ENCODE measurements at places on chromosomes 5 and 9.

- DNase-seq: no peak
Observed at GRCh38 chr9:94183240-94183999, 75.7 kb upstream of the ZNF169 start.

DNA sequence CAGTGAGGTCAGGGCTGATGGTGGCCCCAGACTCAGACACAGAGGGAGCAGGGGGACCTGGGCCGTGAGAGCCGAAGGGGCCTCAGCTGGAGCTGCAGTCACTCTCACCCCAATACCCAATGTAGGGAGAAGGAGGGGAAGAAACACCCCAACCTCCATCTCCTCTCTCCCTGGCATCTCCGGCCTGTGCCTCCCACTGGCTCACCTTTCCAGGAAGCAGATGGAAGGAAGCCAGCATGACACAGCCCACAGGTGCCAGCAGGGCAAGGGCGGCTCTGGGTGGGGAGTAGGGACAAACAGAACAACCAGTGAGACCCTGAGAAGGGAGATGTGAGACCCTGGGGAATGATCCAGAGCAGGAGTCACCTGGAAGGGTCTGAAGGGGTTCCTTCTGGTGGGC lies 3.0 kb upstream of the CRB2 start:
- DNase-seq: no peak

DNA sequence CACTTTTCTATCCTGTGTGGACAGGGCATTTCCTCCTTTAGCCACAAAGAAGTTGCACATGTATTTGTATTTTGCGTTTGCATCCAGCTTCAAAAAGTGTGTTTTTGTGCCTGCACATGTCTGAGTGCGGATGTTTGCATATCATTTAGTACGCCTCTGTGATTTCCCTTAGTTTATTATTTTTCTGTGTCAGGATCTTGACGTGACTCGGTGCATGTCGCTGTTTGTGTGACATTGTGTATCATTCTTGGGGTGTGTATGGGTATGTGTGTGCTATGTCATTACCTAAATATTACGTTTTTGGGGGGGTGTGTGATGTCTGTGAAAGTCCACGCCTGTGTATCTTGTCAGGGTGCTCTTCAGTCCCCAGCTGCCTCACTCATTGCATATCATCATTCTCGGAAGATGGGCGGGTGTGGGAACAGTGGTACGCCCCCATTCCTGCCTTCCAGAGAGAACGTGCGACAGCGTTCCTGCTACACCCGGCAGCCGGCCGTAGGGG lies 416 bp upstream of the PAIP2 start:
- no peak for DNase-seq

GRCh38 chr5:1174122-1174936 lies 27.1 kb upstream of the SLC6A19 start:
- peak; percentile 86 for DNase-seq

- DNase-seq: peak; percentile 55
Observed at GRCh38 chr9:12774861-12775678, at the start of gene LURAP1L. LURAP1L (plus strand) TSS chr9:12775020; CDS start chr9:12775716, 696 bp downstream.

- DNase-seq: no peak
Observed at GRCh38 chr9:98879963-98880310, 63.8 kb upstream of the COL15A1 start.

DNA sequence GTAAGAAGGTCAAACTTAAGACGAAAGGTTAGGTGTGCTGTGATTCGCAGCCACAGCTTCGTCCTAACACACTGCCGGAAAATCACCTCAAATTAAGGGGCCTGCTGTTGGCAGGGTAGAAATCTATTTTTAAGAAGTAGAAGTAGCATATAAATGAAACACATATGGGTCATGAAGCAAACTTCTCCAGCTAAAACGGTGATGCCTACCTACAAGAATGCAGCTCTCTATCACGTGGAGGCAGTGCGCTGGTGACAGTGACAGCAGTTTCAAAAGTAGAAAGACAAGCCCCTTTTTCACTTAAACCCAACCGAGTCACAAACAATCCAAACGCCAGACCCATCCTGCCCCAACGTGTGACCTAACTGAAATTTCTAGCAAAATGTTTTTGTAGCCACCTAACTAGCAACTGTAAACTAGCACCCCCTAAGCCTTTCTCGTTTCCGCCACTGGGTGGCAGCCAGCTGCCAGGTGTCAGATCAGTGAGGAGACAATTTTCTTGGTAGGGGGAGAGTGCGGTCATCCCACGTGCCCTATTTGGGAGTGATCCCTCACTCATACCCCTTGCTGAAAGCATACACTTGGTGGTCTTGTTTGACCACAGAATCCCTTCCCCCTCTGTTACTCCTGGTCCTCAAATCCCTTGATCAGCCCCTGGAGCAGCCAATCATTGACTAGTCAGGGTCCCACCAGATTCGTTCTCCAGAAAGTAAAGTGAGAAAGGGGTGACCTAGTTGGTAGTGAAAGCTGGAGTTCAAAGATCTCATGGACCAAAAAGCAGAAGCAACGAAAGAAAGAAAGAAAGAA lies 71.8 kb upstream of the MAMDC2 start:
- DNase-seq: peak; percentile 86

- no peak for DNase-seq
Observed at GRCh38 chr5:137292461-137293027, 206.6 kb downstream of the SPOCK1 start.

- DNase-seq: no peak
Observed at GRCh38 chr5:99109894-99110293, 181.1 kb upstream of the CHD1 start.

- no peak for DNase-seq
Observed at GRCh38 chr5:178207183-178207916, 3.0 kb downstream of the HNRNPAB start.

GRCh38 chr9:98786750-98787510 lies 9.4 kb downstream of the ANKS6 start:
- DNase-seq: no peak

- peak; percentile 41 for DNase-seq
Observed at GRCh38 chr5:136374003-136374402, 8.7 kb upstream of the TRPC7 start.

DNA sequence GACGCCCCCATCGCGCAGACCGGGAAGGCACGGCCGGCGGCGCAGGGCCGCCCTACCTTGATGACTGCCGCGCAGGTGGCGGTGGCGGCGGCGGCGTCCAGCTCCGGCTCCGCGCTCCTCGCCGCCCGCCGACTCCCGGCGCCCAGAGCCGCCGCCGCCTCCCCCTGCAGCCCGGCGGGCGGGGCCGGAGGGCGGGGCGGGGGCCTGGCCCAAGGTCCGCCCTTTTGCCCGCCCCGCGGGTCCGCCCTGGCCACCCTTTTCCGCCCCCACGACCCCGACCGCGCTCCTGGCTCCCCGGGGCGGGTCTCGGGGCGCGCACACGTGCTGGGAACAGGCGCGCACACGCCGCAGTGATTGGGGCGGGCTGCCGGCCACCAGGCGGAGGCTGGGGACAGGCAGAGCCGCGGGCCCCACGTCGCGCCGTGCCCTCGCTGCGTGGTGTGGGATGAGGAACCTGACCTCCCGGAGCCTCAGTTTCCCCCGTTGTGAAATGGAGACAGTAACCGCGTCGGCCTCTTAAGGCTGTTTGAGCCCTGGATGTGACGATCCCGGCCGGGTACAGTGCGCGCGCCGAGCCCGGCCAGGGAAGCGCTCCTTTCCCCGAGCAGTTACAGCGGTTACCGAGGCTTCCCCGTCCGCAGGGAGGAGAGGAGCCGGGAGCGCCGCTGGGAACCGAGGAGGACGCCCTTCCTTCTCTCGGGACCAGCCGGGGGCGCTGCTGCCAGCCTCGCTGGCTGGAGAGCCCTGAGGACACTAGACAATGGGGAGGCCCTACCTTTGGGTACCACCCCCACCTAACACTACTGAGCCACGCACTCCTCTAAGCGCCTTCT lies at the start of gene CORO2A:
TSS of gene CORO2A (minus strand) at position 135 of the 833 bp plus-strand sequence. CDS start 34,977 bp downstream, outside the sequence.
- DNase-seq: peak; percentile 96

GRCh38 chr9:107175041-107175440 lies 108.0 kb upstream of the RAD23B start:
- DNase-seq: no peak

- DNase-seq: no peak
Observed at GRCh38 chr5:163459462-163459818, 462 bp downstream of the NUDCD2 start.

DNA sequence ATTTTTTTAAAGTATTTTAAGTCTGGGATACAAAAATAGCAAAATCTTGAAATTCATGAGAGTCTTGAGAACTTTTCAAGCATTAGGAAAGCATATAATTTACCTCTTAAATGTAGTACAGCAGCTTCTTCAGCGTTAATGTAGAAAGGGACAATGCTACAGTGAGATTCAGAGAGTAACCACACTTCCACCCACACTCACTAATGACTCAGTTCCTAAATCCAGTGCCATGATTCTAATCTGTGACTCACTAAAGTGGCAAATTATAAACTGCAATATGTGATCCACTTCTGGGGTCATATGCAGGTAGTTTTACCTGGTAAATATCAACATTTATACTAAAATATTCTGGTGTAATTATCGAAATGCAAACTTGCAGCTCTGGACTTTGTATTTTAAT lies 434.5 kb upstream of the TUSC1 start:
- no peak for DNase-seq

- no peak for DNase-seq
Observed at GRCh38 chr9:135619599-135619886, 19.8 kb downstream of the GLT6D1 start.

GRCh38 chr9:96665789-96666188 lies 10.7 kb upstream of the PRXL2C start:
- DNase-seq: no peak

GRCh38 chr5:143562935-143563334 lies 159.4 kb upstream of the NR3C1 start:
- DNase-seq: no peak

DNA sequence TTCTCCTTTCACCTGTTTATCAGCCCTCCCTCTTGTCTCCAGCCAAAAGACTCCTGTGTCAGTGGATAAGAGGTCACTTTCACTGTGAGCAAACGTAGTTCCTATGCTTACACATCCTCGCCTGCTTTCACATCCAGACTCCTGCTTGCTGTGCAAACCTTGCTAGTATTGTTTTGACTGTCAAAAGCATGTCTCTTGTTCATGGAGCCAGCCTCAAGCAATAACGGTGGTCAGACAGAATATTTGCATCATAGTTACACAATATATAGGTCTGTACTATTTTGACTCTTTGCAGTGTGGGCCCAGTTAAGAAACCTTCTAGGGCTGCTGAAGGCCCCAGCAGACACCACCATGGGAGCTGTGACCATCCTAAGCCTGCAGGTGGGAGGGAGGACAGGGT lies 420.0 kb downstream of the SEMA5A start:
- no peak for DNase-seq

DNA sequence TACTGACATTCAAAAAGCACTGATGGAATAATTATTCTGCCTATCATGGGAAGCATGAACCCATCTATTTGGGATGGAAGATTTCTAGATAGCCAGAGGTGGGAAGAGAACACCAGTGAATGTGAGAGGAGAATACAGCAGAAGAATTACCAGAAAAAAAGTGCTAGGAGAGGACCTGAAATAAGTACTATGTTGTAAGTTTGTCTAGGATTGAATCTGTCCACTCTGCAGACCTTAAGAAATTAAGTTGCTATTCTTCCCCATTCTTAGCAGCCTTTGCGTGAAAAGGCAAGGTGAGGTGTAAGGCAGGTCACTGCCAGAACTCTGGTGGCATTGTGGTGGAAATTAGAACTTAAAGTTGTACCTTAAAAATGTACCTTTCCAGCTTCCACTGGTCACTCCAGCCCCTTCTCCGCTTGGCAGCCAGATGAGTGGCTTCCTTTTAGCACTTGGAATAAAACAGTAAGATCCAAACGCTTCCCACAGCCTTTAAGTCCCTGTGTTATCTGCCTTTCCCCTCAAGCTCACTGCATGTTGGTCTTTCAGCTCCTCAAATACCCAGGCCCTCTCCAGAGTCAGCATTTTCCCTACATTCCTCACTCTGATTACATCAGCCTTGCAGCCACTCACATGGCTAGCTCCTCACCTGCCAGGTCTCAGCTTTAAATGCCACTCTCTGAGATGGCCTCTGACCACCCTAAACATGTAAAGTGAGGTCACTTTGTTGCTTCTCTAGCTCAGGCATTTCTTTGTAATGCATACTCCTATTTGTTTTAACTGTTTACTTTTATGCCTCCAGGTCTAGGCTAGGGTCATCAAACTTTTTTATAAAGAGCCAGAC lies 253.0 kb downstream of the EPB41L4A start:
- no peak for DNase-seq

DNA sequence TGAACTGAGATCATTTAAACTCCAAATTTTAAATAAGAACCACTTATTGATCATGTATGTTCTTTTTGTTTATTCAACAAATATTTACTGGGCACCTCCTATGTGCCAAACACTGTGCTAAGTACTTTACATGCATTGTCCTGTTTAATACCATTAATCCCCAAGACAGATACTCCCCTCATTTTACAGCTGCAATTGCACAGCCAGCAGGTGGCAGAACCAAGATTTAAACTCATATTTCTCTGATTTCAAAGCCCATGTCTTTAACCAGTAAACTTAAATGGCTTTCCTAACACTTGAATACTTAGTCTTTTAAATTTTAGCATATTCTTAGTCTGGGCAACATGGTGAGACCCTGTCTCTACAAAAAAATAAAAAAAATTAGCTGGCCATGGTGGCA lies 43.4 kb upstream of the KIAA1958 start:
- peak; percentile 28 for DNase-seq

DNA sequence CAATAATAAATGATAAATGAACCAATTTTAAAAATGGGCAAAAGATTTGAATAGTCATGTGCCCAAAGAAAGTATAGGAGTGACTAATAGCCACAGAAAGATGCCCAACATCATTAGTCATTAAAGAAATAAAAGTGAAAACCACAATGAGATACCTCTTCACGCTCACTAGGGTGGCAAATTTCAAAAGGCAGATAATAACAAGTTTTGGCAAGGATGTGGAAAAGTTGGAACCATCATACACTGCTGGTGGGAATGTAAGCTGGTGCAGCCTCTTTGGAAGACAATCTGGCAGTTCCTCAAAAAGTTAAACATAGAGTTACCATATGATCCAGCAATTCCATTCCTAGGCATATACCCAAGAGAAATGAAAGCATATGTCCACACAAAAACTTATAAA lies 1819.8 kb downstream of the MAT2B start:
- DNase-seq: peak; percentile 85

GRCh38 chr5:62568800-62569432 lies 9.7 kb upstream of the LRRC70 start:
- no peak for DNase-seq

DNA sequence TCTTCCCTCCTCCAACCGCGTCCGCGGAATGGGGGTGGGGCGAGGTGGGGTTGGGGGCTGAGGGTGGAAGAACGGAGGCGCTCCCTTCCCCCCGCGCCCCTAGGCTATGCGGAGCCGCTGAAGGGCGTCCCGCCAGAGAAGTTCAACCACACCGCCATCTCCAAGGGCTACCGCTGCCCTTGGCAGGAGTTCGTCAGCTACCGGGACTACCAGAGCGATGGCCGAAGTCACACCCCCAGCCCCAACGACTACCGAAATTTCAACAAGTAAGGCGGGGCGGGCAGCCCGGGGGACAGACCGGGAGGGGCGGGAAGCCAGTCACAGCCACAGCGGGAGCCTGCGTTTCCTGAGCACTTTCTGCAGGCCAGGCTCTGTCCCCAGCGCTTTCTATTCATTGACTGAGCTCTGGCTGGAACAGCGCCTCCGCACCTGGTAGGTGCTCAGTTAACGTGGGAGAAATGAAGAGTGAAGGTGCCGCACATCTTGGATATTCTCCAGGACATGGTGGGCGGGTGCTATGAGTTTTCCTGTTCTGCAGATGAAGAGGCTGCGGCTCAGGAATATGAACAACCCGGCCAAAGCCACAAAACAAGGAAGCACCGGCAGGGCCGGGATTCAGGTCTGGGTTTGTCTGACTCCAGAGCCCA lies 11.3 kb downstream of the MYOZ3 start:
- DNase-seq: peak; percentile 65
